ENCODE measurements at places on chromosomes 13 and 19.

GRCh38 chr19:48554385-48555091, 2.6 kb downstream of the SULT2B1 start:
- no peak for DNase-seq

GRCh38 chr13:42946927-42947326, 45.1 kb downstream of the EPSTI1 start:
- DNase-seq, result no peak

DNA sequence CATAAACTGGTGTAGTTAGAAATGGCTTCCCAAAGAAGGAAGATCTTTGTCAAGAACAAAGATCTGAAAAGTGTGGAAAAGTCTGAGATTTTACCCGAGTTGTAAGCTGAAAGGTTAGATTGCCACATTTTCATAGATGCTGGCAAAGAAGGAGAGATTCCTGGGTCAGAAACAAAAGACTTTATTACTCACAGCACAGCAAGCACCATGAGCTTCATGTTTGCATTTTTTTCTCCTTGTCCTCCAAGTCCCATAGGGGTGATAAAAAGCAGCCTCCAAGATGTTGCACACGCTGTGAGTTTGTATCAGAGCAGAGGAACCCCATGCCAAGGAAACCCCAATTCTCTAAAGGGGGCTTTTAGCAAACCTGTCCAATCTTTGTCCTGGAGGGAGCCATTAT, 29.3 kb downstream of the MZT1 start:
- no peak for DNase-seq

- DNase-seq, result no peak
Measured at GRCh38 chr13:111908981-111909380, 158.0 kb upstream of the SOX1 start.

DNA sequence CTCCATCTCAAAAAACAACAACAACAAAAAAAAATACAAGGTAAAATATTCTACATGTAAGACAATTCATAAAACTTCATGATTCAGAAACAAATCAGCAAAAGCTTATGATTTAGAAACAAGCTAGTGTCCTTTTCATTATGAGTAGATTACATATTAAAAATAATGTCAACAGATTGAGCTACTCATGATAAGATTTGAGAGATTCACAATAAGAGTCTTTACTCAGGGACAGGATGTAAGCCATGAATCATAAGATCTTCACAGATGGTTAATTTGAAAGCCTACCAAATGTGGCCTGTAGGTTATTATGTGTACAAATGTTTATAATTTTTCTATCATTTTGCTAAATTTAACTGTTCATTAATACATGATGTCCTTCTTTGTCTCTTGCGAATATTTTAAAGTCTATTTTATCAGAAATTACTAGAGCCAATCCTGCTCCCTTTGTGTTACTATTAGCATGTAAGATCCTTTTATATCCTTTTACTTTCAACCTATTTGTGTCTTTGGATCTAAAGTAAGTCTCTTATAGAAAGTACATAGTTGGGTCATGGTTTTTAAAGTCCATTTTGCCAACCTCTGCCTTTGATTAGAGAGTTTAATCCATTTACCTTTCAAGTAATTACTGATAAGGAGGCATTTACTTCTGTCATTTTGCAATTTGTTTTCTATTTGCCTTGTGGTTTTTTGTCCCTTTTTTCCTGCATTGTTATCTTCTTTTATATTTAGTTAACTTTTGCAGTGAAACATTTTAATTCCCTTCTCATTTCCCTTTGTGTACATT, 68.3 kb upstream of the RXFP2 start:
- DNase-seq, result no peak

DNA sequence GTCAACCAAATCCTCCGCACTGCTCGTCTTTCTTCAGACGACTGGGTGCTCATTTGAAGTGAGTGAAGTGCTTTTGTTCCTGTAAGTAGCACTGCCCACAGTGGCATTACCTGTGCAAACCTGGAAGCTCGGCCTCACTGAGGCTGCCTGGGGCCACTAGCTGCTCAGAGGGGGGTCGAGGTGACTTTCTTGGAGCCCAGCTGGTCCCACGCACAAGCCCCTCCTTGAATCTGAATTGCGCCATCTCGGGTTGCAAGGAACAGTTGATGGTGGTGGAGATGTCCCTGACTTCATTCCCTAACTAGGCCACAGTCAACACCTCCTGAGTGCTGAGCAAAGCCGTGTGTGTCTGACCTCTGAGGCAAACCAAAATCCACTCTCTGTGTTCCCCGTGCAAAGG, 79.3 kb upstream of the GPR183 start:
- DNase-seq, result no peak

DNA sequence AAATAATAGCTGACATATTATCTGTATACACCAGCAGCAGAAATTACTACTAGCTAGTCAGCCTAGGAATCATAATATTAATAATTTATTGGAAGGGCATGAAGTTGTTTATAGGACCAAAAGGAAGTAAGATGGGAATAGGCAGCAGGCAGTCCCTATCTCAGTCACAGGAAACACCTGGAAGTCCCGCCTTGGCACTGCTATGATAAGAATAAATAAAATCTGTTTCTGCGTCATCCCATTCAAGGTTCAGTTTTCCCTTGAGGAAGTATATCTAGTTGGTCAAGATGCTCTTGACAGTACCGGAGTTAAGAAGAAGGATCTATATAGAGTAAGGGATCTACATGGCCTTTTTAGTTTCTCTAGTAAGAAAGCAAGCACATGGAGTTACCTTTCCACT, 830.8 kb downstream of the DIAPH3 start:
- no peak for DNase-seq

DNA sequence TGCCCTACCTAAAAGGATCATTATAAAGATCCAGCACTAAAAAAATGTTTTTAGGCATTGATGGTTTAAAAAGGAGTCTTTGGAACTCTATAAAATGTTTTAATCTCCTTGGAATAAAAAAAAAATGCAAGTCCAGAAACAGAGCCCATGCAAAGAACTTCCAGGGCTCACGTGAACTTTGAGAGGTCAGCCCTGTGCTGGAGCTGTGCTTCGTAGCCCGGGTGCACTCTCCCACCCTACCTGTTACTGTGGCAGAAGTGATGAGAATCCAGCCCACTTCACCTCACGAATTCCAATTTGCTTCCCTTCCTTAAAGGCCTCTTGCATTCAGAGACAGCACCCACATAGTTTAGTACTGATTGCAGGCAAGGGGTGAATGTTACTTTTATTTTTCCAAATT, 267.7 kb downstream of the SHISA2 start:
- DNase-seq, result no peak

- DNase-seq, result no peak
Measured at GRCh38 chr19:33175886-33176669, 18.1 kb upstream of the LRP3 start.

- DNase-seq, result no peak
Measured at GRCh38 chr19:30391554-30392551, 19.7 kb downstream of the ZNF536 start.

GRCh38 chr13:101258071-101258470, 158.2 kb downstream of the NALCN start:
- peak; percentile 66 for DNase-seq

- DNase-seq, result no peak
Measured at GRCh38 chr13:60973529-60973928, 442.1 kb downstream of the PCDH20 start.

GRCh38 chr13:72120632-72121031, 253.6 kb upstream of the DACH1 start:
- DNase-seq, result no peak

DNA sequence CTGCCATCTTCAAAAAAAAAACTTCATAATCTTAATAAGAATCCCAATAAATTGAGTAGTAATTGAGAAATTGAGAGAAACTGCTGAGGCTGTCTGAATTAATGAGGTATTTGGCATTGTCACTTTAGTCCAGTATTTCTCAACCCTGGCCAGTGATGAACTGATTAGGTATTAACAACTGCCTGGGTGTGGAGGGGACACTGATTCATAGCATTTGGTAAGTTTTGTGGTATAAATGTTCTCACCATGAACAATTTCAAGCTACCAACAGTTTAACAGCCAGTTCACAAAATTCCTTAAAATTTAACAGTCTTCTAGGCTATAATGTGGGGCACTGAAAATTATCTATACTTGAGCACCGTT, 18.3 kb downstream of the GPC6 start:
- DNase-seq, result no peak

DNA sequence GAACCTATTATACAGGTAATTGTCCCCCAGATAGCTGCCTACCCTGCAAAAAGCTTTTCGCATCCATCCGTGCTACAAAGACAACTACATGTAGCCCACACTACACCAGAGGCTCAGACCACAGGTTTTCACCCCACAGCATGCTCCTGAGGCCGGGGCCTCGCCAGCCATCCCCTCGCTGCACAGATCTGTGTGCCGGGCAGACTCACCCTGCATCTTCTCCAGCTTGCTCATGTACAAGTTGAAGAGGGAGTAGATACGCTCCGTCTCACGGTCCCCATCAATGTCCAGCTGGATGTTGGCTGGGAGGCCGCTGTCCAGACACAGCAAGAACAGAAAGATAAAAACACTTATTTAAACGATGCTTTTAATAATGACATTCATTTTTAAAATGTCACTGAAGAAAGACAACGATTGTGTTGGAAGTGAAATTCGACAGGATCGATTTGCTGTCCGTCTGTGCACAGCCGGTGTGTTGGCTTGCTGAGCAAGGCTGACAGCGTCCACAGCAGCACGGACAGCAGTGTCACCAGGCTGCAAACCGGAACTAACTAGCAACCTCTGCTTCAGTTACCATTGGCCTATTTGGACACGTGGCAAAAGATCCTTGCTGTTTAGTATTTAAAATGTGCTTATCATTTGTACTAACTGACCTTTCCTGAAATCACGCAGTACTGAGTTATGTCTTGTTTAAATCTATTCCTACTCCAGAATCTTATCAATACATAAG, 18.6 kb upstream of the C13orf46 start:
- DNase-seq, result no peak

DNA sequence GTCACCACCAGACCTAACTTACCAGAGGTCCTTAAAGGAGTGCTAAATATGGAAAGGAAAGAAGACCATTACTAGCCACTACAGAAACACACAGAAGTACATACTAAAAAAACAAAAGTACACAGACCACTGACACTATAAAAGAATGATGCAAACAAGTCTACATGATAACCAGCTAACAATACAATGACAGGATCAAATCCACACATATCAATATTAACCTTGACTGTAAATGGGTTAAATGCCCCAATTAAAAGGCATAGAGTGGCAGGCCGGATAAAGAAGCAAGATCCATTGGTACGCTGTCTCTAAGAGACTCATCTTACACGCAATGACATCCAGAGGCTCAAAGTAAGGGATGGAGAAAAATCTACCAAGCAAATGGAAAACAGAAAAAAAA, 47.2 kb downstream of the UBL3 start:
- no peak for DNase-seq

GRCh38 chr19:53130506-53130905, 2.2 kb downstream of the ZNF415 start:
- DNase-seq, result no peak

- peak; percentile 21 for DNase-seq
Measured at GRCh38 chr13:49240017-49240416, 7.7 kb upstream of the CDADC1 start.

GRCh38 chr19:20660473-20661140, 764 bp downstream of the ZNF626 start:
- no peak for DNase-seq

DNA sequence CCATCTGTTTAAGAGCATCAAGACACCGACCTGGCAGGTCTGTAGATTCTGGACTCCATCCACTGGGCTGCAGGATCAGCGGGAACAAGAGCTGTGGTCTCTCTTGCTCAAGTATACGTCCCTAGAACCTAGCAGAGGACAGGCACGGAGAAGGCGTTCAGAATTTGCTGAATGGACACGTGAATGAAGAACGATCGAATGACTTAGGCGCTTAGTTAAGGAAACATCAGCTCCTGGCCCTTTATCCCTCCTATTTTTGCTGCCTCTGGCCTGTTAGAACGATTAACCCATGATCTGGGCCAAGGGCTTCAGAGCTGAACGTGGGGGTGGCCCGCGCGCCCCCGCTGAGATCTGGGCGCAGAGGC, 953 bp downstream of the DZIP1 start:
- DNase-seq, result no peak

DNA sequence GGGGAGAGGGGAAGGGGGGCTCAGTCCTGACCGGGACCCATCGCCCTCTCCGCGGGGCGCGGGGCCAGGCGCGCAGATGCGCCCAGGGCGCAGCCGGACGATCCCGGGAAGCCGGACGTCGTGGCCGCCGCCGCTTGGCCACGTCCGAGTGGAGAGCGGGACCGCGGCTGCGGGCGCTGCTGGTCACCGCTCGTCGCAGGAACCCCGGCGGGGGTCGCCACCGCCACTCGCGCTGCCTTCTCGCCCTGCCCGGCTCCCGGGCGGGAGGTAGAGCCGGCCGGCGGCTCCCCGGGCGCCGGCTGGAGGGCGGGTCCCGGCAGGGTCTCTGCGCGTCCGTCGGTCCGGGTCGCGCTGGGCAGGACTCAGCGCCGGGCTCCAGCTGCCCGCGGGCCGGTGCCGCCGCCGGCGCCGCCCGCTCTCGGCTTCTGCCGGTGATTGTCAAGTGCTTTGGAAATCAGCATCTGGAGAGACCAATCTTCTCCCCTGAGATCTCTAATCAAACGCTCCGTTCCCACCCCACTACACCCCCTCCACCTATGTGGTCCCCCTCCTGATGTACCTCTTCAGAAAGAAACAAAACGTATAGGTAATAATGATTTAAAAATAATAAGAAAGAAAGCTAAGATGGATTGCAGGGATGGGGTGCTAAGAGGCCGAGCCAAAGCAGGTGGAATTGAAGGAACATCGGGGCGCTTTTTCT, 464.4 kb downstream of the ITGBL1 start:
- DNase-seq, result no peak

- DNase-seq, result no peak
Measured at GRCh38 chr19:33514885-33515551, 6.6 kb downstream of the PEPD start.

DNA sequence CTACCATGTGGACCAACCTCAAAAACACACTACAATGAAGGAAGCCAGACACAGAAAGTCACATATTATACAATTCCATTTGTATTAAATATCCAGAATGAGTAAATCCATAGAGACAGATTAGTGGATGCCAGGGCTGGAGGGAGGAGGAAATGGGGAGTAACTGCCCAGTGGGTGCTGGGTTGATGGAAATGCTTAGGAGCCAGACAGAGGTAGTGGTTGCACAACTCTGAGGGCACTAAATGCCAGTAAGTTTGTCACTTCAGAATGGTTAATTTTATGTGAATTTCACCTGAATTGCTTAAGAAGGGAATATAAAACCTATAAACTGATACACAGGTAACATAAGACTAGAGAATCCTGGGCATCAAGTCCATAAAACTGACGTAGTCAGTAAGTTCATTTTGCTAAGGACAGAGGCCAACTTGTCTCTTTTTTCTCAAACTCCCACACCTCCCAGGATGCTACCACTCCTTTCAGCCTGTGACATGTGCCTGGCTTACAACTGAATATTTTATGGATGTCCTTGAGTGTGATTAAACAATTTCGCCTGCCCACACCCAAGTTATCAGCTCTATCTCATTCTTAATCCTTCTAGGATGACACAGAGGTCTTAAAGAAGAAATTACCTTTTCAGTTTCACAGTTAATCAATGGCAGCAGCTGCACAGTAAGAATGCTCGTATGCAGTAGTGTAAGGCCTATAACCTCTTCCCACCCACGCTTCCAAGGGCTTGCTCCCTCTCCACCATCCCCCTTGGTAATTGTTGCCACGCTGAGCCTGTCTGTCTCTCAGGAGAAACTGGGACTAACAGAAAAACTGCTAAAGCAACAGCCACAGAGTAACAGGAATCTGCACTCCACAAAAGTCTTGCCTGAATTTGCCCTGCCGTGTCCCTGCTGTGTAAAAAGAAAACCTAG, 5.9 kb upstream of the MLNR start:
- DNase-seq, result no peak
